Stimulated activated CD8-positive, alpha-beta memory T cell treated with anti-CD3 and anti-CD28 coated beads, Interleukin-7, amount 100 ng/mL, for 1 hour (primary cell): ENCODE measurements at places on chromosomes 6 and 20.
A peak's percentile ranks its signal among the peaks of the same experiment; 100 is the strongest.

GRCh38 chr20:59207742-59208357 is 44.2 kb downstream of the ZNF831 start:
- peak; percentile 49 for DNase-seq

- no peak for DNase-seq
Measured at GRCh38 chr6:47075741-47076421, 33.7 kb upstream of the ADGRF1 start.

- DNase-seq, result no peak
Measured at GRCh38 chr6:22145823-22146677, 150.8 kb downstream of the PRL start.

DNA sequence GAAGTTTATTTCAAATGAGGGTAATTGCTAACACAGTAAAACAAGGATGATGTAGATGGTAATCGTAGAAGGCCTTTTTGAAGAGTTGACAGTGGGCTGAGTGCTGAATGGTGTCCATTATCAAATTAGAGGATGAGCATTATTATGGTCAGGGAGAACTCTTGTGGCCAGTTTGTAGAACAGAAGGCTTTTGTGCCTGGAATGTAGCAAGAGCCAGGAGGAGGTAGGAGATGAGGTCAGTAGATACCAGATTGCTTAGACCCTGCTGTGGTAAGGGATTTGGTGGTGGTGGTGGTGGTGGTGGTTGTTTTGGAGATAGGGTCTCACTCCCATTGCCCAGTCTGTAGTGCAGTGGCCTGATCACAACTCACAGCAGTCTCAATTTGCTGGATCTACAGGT is 6.2 kb downstream of the CSE1L start:
- no peak for DNase-seq

- DNase-seq, result no peak
Measured at GRCh38 chr20:19897891-19898290, 119.3 kb upstream of the NAA20 start.

GRCh38 chr6:106005013-106005412 is 81.1 kb upstream of the PRDM1 start:
- no peak for DNase-seq

GRCh38 chr6:79250559-79250958 is 16.1 kb upstream of the HMGN3 start:
- DNase-seq, result no peak

DNA sequence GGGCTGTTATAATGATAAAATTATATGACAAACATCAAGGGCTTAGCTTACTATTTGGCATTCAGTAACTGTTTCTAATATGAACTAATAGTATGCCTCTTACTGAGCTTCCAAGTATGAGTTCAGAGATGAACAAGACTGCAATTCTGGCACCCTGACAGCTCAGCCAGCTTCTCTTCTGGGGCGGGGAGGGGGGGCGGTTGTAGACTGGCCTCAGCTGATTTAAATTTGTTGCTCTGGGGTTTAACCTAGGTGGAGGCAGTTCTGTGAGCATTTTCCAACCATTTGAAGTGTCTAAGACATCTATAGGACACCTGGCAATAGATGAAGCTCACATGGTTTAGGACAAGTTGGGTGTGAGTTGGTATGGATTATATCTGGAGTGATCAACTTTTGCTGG is 401.9 kb downstream of the QKI start:
- DNase-seq, result no peak

- DNase-seq, result no peak
Measured at GRCh38 chr20:62888406-62888805, 26.8 kb upstream of the TCFL5 start.

GRCh38 chr6:43765776-43766499 is 4.1 kb upstream of the VEGFA start:
- no peak for DNase-seq

- no peak for DNase-seq
Measured at GRCh38 chr6:31815025-31815838, at the start of the genes HSPA1A and HSPA1L. HSPA1A (plus strand) TSS chr6:31815543; CDS start chr6:31815757, 214 bp downstream. HSPA1L (minus strand) TSS chr6:31815283; CDS start chr6:31811972, 3,311 bp downstream.

- no peak for DNase-seq
Measured at GRCh38 chr6:116881236-116881635, 4.2 kb downstream of the RFX6 start.

DNA sequence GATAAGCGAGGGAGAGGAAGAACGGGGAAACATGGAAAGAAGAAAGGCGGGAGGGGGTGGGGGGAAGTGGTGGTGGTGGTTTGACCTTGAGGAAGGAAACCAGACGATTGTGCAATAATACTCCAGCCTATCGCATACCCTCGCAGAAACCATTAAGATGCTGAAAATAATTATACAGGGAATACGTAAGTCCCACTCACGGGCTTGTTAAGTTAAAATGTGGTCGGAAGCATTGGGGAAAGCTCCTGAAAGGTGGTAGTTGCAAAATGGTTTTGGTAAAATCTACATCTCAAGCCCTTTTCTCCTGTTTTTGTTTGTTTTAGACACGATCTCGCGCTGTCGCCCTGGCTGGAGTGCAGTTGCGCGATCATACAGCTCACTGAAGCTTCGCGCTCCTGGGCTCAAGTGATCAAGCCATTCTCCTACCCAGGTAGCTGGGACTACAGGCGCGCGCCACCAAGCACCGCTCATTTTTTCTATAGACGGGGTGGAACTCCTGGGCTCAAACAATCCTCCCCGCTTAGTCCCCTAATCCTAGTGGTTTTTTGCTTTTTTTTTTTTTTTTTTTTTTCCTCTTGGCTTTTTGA is 128.9 kb upstream of the ZNF184 start:
- no peak for DNase-seq

DNA sequence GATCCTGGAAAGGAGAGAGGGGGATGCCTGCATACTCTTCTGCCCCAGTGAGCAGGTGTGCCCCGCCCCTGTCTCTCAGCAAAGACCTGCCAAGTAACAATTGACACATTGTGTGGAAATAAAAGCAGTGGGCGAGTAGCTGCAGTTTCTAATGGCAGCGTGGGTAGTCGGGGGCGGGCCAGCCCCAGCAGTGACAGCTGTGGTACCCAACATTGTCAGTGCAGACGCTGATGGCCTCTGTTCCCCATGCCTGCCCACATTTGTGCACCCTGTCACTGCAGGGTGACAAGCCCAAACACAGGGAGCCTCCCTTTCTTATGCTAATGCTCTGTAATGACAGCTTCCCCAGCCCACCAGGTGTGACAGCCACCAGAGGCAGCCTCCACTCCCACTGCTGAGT is 491.7 kb downstream of the DHX35 start:
- DNase-seq, result no peak

- no peak for DNase-seq
Measured at GRCh38 chr6:163354761-163355425, 59.6 kb upstream of the QKI start.

- DNase-seq, result no peak
Measured at GRCh38 chr6:95145457-95145856, 431.9 kb upstream of the MANEA start.

DNA sequence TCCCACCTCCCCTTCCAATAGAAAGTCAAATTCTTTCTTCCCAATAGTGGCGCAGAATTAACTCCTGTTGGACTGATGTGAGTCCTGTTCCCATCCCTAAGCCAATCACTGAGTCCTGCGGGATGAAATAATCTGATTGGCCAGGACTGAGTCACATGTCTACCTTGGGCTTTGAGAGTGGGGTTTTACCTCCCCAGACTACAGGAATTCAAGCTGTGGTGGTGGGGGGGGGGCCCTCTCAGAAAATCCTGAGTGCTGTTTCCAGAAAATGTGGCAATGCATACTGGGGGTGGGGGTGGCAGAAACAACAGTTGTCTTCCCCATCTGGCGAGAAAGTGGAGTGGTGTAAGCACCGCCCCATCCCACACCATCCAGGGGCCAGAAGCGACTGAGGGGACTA is 65.7 kb downstream of the CTCFL start:
- DNase-seq, result no peak

- DNase-seq, result no peak
Measured at GRCh38 chr6:7247179-7247456, 65.9 kb downstream of the SSR1 start.

DNA sequence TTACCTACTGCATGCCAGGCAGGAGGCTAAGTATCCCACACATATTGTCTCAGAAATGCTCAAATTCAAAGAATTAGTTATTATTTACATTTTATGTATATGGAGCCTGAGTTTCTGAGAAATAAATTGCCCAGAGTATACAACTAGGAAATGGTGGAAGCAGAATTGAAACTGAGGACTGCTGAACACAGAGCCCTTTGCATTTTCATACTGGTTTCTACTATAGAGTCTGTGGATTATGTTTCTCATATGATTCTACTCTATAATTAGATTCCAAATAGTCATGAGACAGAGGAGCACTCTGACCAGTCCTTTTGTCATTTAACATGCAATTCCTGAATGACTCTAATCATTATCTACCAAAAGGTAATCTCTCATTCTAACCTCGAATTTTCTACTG is 254.3 kb downstream of the LMBRD1 start:
- DNase-seq, result no peak

- DNase-seq, result no peak
Measured at GRCh38 chr6:22766979-22767378, 197.6 kb downstream of the HDGFL1 start.

DNA sequence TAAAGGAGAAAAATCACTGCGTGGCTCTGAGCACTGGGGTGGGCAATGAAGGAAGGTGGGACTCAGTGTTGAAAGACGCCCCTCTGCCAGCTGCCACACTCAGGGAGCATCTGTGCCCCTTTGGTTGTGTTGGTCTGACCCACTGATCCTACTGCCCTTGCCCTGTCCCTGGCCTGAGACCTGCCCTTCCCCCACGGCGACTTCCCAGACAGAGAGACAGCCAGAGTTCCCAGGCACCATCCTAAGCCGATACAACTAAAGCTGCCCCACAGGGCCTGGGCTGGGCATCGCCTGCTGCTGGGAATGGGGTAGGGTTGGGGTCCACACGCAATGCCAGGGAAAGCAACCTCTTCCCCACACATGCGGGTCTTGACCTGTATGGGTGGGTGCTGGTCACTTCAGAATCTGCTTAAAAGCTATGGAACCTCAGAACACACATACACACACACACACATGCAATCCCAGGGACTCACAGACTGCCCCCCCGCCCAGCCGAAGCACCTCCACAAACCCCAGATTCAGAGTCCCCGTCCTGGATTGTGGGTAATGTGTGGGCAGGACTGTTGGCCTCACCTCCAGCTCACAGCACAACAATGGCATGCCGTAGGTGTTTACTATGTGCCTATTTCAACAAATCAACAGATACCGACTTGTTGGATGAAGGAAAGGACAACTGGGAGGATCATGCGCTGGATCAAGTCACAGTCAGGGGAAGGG is 10.9 kb upstream of the SPDEF start:
- no peak for DNase-seq

DNA sequence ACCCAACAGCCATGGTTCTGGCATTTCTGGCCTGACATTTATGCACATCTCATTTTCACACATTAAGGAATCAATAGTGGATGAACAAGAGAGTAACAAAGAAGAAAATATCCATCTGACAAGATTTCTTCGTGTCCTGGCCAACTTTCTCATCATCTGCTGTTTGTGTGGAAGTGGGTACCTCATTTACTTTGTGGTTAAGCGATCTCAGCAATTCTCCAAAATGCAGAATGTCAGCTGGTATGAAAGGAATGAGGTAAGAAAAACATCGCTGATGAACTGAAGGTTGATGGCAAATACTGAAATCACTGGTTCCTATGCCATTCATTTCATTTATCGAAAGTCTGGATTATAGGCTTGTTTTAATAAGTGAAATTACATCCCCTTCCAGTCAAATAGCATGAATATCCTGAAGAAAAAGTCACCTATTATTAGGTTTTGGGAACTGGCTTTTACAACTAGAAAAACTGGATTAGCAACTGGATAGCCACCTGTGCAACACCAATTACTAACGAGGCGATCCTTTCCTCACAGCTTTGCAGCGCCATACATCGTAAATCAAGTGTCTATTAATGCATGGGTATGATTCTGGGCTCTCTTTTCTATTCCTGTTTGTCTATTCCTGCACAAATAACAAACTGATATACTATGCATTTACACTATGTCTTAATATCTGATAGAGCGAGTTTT is 50.2 kb upstream of the NOP56 start:
- no peak for DNase-seq

DNA sequence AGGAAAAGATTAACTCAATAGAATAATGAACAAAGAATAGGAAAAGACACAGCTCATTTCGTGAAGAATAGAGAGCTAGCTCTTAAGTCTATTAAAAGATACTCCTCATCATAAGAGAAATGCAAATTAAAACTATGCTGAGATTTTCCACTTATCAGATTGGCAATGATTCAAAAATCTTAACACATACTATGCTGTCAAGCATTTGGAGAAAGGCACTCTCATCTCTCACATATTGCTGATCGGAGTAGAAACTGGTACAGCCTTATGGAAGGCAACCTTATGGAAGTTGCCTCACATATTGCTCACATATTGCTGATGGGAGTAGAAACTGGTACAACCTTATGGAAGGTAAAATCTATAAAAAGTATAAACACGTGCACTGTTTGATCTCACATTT is 21.4 kb upstream of the PLAGL1 start:
- DNase-seq, result no peak

DNA sequence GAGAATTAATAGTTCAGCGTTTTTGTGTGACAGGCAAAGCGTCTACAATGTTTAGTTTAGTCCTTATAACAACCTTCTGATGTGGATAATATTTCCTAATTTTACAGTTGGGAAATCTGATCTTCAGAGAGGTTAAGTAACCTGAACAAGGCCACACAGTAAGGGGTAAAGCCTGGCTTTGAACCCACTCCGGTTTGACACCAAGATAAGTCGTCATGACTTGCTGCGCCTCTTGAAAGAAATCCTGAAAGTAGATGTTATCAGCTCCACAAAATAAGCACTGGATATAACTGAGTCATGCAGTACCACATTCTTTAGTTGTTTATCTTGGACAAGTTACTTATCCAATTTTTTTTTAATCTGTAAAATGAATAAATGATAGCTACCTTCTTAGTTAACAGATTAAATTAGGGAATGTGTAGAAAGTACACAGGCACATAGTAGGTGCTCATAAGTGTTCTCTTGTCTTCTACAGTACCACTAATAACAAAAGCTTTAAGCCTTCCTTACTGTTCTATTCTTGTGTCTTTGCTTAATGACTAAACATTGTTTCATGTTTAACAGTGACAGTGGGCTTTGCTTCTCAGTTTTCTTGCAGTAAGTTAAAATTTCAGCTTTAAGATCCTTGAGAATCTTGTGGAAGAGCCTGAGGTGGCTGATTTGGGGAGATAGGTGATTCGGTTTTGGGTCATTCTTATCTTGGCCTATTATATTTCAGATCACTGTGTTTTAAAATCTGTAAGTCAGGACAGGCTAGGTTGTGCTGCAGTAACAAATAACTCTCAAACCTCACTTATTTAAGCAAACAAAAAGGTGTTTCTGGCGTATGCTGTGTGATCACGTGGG is 2.1 kb downstream of the HIVEP1 start:
- no peak for DNase-seq

GRCh38 chr6:52616059-52616690 is 39.3 kb upstream of the TRAM2 start:
- DNase-seq, result no peak

- DNase-seq, result no peak
Measured at GRCh38 chr20:20022498-20022897, 5.3 kb downstream of the NAA20 start.

GRCh38 chr6:136764517-136764993 is 27.7 kb downstream of the MAP3K5 start:
- no peak for DNase-seq

- no peak for DNase-seq
Measured at GRCh38 chr6:43703512-43704429, 16.2 kb upstream of the MRPS18A start.
